ENCODE measurements at places on chromosomes 6 and 20.

DNA sequence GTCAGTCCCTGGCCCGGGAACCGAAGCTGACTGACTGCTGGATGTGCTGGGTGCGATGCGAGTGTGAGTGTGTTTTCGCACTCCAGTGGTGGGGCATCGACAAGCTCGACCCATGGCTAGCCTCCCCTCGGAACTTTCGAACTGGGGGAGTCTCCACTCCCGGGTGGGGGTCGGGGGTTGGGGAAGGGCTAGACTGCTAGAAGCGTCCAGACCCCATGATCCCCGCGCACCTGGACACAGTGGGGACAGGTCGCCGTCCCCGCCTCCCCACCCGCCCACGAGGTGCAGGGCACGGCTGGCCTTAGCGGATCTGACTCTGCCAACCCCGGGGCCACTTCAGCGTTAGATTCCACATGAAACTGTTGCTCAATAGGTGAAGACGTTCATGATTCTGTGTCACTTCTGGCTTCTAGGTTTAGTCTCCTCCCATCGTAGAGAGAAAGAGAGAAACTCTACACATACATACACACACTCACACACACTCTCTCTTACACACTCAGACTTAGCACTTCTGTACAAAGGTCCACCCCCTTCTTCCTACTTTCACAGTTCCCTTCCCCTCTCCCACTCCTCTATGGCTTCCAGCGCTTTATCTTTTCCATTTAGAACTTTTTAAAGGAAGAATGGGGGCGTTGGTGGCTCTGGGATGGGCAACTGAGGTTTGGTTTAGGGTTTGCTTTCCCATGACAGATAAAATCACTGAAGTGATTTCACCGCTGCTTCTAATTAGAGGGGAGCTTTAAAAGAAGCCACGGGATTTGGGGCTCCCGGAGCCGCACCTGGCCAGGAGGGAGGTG lies 5.1 kb upstream of the TFAP2A start:
- no peak for DNase-seq
- H3K27ac ChIP-seq, result no peak overlapping the region
- no peak overlapping the region for H3K4me3 ChIP-seq
- peaks cover 12% of the 10 kb centered on the region for H3K4me1 ChIP-seq
- H3K36me3 ChIP-seq, result no peaks in the 10 kb centered on the region
- H3K27me3 ChIP-seq, result peaks cover 99% of the 10 kb centered on the region

GRCh38 chr6:5175635-5176034 lies 85.1 kb downstream of the LYRM4 start:
- DNase-seq, result no peak
- no peaks in the 10 kb centered on the region for H3K4me1 ChIP-seq
- H3K36me3 ChIP-seq, result no peaks in the 10 kb centered on the region
- no peaks in the 10 kb centered on the region for H3K27me3 ChIP-seq

- no peak for DNase-seq
- H3K4me1 ChIP-seq, result no peaks in the 10 kb centered on the region
- H3K27me3 ChIP-seq, result no peaks in the 10 kb centered on the region
- H3K4me3 ChIP-seq, result no peak overlapping the region
Observed at GRCh38 chr6:120590611-120591010, 743.7 kb downstream of the TBC1D32 start.

GRCh38 chr20:18567739-18568091 lies 483 bp downstream of the SMIM26 start:
- DNase-seq, result no peak
- H3K36me3 ChIP-seq, result peaks cover 28% of the 10 kb centered on the region
- peak overlapping the region; percentile 83 for H3K4me3 ChIP-seq
- H3K27me3 ChIP-seq, result no peaks in the 10 kb centered on the region
- peaks cover 15% of the 10 kb centered on the region for H3K4me1 ChIP-seq
- H3K27ac ChIP-seq, result peak overlapping the region; percentile 90

DNA sequence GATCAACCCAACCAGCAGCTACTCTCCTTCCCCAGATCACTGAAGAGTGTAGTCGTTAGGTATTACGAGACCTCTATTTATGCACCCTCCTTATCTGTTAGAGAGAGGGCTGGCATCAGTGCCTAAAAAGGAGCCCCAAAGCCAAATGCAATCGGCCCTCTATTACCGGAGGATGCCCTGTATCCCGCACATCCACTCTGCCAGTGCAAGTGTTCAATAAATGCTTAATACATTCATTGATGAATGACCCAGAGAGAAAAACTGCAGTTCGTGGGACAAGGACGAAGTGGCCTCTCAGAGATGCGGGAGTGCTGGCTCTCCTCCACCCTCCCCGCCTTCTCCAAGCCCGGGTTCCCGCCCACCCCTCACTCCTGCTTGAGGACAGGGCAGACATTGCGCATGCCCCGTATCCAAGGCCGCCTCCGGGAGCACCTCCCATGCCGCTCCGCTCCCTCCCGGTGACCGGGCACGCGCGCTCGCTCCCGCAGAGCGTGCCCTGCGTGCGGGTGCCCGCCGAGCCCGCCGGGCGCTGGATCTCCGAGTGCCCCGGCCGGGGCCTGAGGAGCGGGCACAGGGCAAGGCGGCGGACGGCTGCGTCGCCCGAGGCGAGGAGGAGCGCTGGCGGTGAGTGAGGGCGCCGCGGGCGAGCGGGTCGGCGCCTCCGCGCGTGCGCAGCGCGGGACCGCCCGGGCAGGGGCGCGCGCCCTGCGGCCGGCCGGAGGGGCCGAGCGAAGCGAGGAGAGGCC lies 27.2 kb upstream of the BTBD3 start:
- H3K27me3 ChIP-seq, result no peaks in the 10 kb centered on the region
- H3K27ac ChIP-seq, result peak overlapping the region; percentile 89
- DNase-seq, result peak; percentile 93
- no peaks in the 10 kb centered on the region for H3K36me3 ChIP-seq
- peak overlapping the region; percentile 74 for H3K4me3 ChIP-seq

DNA sequence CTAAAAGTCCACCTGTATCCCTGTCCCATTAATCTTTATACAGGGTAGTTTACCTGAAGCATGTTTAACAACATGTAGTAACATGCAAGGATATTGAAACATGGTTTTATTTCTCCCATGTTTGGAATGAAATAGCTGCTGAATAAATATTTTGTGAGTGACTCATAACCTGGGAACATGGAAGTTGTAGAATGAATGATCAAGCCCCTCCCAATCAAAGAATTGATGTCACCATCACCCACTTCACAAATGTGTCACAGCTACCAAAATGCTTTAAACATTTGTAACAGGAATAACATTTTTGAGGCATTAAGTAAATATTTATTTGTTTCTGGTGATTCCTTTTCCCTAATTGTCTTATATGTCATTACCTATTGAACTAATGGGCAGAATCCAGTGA lies 58.9 kb upstream of the TNFAIP3 start:
- H3K27ac ChIP-seq, result no peak overlapping the region
- no peaks in the 10 kb centered on the region for H3K36me3 ChIP-seq
- no peak for DNase-seq
- H3K27me3 ChIP-seq, result no peaks in the 10 kb centered on the region
- peaks cover 20% of the 10 kb centered on the region for H3K4me1 ChIP-seq
- H3K4me3 ChIP-seq, result no peak overlapping the region

DNA sequence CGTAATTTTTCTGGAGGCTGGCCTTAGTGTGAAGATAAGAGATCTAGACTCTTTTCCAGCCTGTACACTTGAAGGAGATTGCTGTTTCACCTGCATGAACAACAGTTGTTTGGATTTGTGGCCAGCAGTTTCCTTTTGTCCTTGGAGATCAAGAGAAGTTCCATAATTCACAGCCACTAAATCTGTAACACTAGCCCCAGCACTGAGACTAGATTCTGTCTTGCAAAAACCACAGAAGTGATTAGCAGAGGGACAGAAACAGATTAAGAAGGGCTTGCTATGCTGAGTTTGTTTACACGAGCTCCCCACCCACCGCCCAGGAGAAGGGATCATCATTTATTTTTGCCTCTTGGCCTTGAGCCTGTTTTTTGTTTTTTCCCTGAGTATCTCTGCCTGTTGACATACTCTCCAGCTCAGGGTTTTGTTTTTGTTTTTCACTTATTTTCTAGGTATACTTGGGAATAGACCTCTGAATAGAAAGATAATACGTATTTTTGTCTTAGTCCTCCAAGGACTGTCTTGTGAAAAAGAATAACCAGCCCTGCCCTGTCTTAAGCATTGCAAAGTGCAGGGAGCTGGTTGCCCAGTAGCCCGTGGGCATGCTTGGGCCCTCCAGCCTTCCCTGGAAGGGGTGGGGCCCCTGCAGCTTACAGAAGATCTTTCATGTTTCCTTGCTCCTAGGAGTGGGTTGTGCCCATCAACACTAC lies 93.1 kb upstream of the SOX4 start:
- H3K4me3 ChIP-seq, result no peak overlapping the region
- H3K4me1 ChIP-seq, result no peaks in the 10 kb centered on the region
- no peaks in the 10 kb centered on the region for H3K36me3 ChIP-seq
- no peak overlapping the region for H3K27ac ChIP-seq

DNA sequence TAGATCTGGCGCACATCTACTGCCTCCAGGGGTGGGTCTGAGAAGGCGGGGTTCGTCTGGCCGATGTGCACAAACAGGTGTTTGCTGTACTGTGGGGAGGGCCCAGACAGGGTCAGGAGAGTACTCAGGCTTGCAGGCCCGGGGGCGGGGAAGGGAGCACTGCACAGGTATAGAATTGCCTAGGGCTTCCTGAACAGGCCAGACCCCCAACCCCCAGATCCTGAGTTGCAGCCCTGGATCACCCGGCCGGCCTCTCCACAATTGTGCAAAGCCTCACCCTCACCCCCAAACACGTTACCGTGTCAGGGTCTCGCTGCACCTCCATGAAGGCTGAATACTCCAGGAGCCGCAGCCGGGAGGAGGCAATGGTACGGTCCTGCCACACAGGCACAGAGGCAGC lies 7.8 kb downstream of the RPL10A start:
- H3K27ac ChIP-seq, result no peak overlapping the region
- no peak overlapping the region for H3K4me3 ChIP-seq
- no peaks in the 10 kb centered on the region for H3K27me3 ChIP-seq
- DNase-seq, result no peak
- peaks cover 71% of the 10 kb centered on the region for H3K36me3 ChIP-seq

- no peaks in the 10 kb centered on the region for H3K27me3 ChIP-seq
- no peak for DNase-seq
- H3K4me1 ChIP-seq, result peaks cover 52% of the 10 kb centered on the region
- H3K27ac ChIP-seq, result peak overlapping the region; percentile 92
- peak overlapping the region; percentile 86 for H3K4me3 ChIP-seq
Observed at GRCh38 chr20:59031564-59032022, 542 bp downstream of the ATP5F1E start.

- no peak overlapping the region for H3K27ac ChIP-seq
- H3K27me3 ChIP-seq, result no peaks in the 10 kb centered on the region
- DNase-seq, result no peak
- no peaks in the 10 kb centered on the region for H3K4me1 ChIP-seq
- no peak overlapping the region for H3K4me3 ChIP-seq
Observed at GRCh38 chr6:112464901-112465665, 118.0 kb downstream of the RFPL4B start.

GRCh38 chr6:120056085-120056484 lies 706.5 kb upstream of the MAN1A1 start:
- H3K36me3 ChIP-seq, result no peaks in the 10 kb centered on the region
- no peaks in the 10 kb centered on the region for H3K27me3 ChIP-seq
- no peak overlapping the region for H3K4me3 ChIP-seq

DNA sequence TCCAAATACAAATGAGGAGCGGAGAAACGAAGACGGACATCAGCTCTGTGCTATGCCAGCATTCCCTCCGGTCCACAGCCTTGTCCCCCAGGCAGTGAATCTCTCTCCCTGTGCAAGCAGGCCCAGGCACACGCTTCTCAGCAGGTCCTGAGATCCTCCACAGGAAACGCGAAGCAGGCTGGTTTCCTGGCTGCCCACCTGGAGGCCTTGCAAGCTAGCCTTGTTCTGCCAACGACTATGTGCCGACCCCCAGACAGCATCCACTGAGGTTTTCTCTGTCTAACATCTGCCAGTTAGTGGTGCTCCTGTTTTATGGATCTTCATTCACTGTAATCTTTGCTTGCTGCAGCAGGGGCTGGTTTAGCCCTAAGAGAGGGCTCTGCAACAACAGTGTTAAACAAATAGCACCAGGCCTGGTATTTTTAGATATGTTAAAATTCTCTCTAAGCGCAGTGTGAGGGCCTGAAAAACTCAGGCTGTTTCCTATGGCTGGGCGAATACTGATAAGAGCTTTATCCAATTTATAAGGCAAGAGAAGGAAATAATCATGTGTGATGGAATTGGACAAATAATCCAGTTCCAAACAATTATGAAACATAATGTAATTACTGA lies 386.0 kb upstream of the ARID1B start:
- no peaks in the 10 kb centered on the region for H3K27me3 ChIP-seq
- H3K4me3 ChIP-seq, result no peak overlapping the region
- no peaks in the 10 kb centered on the region for H3K4me1 ChIP-seq

DNA sequence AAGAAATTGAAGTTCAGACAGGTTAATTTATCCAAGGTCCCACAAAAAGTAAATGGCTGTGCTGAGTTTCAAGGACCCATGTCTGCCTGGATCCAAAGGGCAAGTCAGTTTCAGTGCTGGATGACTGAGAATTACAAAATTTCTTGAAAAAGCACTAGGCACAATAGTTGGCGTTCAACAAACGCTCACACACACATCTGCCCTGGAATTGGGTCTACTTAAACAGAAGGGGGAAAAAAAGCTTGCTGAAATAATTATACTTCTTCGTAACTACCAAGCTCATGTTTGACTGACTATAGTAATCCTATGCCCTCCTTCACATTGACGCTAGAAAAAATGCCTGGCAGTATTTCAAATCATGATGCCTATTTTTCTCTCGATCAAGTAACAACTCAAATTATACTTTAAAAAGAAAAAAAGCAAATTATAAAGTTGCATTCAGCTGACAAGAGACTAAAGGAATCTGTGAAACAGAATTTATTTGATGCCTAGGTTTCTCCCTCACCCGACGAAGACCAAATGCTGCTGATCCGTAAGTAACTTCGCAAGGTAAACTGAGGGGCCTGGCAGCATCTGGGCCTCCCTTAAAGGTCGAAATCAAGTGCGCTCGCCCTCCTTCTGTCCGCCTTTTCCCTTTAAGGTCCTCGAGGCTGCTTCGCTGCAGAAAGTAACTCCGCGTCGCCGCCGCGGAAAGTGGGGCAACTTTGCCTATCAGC lies 650 bp upstream of the CD2AP start:
- no peaks in the 10 kb centered on the region for H3K36me3 ChIP-seq
- H3K4me3 ChIP-seq, result peak overlapping the region; percentile 85
- peak overlapping the region; percentile 91 for H3K27ac ChIP-seq
- H3K4me1 ChIP-seq, result peaks cover 33% of the 10 kb centered on the region
